H9 (cell line): ENCODE measurements at places on chromosomes 11 and 22.

DNA sequence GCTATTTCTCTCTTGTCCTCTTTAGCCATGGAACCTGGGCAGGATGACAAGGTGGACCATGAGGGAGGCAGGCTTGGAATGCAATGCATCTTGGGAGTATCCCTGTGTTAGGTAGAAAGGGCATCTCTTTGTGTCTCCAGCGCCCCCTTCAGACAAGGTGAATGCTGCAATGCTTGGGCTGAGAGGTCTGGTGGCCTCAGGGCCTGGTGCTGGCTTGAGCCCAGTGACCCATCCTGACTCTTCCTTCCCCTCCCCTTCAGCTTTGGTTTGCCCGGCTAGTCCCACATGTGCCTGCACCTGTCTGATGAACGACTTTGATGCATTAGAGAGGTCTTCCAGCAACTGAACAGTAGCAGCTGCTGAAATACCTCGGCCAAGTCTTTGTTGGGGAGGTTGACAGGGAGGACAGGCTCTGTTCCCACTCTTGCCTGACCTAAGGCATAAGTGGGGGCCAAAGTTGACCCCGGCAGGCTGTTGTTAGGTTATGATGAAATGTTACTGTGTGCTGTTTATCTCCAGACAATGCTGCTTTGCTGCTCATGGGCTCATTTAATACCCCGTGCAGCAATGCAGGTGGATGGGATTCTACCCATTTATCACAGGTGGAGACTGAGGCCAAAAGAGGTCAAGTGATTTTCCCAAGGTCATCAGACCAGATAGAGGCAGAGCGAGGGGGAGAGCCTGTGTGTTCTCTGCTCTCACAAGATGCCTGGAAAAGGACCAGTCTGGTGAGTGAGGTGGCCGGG is 22.5 kb downstream of the MYO18B start:
- peak; percentile 70 for DNase-seq

DNA sequence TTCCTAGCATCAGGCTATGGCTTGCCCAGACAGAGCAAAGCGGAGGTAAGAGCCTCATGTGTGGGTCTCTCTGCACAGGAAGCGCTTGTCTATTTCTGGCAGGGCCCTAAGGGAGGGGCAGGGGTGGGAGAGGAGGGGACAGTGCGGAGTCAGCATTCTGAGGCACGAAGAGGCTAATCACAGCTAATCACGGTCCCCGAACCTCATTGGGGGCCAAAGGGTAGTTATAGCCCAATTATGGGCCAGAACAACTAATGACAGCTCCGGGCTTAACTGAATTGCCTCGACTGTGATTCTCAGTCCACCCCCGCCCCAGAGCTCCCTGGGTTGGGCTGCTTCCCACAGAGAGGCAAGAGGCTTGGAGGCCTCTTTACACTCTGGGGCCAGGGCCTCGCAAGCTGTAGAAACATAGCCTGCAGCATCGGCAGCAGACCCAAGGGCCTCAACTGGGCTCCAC is 72.7 kb upstream of the PRDM11 start:
- no peak for DNase-seq

DNA sequence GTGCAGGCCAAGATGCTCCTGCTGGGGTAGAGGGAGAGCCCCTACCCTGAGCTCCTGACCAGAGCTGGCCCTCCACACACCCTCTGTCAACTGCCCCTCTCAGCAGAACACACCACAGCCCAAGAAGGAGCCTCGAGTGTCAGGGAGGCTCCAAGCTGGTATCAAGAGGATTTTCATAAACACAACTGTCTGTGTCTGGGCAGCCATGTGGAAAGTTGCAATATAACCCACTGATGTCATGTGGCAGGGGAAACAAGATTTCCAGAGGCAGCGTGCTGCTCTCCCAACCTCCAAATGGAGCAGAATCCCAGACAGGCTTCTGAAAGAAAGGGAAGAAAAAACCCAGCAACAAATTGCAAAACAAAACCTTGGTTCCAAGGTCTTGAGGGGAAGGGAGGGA is 569.9 kb downstream of the BUD13 start:
- no peak for DNase-seq

- DNase-seq: no peak
Measured at GRCh38 chr11:120652705-120653335, 141.3 kb downstream of the GRIK4 start.

- no peak for DNase-seq
Measured at GRCh38 chr11:6556139-6556949, 47.1 kb downstream of the RRP8 start.

DNA sequence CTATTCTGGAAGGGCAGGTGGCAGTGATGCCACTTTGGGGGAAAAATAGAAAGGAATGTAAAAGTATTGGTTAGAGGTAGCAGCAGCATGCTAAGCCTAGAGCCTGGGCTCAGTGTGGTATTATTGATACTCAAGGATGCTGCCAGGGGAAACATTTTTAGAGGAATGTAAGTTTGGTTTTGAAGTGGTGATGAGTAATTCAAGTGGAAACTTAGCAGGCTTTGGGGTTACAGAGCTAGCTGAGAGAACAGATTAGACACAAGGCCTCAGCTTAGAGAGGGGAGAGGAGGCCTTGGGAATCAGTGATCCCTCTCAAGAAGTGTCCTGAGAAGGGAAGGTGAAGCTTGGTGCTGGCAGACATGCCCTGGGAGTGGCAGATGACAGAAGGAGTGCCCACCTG is 32.9 kb upstream of the DDI1 start:
- no peak for DNase-seq

DNA sequence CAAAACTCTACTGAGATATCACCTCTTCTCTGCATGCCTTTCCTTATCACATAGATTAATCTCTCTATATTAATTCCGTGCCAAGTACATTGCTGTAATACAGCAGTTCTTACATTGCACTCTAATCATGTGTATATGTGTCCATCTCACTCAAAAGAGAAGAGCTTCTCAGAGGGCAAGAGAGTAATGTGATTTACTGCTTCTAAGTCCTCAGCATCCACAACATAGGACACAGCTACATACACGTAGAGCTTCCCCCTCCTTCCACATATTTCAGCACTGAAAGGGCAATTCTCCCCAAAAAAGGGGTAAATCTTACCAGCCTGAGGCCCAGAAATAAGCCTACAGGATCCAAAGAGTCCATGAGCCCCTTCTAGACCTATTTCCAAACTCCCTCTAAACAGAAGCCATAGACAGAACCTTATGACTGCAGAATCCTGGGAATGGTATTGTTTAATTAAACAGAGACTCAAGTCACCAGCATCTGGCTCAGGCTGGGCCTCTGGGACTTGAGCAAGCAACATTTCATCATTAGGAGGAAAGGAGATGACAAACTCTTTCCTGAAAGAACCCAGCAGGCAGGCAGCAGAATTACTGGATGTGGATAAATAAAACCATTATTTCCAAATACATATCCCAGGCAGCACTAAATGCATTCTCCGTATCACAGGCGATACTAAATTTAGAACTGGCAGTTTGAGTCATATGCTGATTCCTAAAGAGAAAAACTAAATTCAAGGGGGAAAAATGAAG is 87.2 kb downstream of the KCNC1 start:
- no peak for DNase-seq

- DNase-seq: no peak
Measured at GRCh38 chr22:39278040-39278439, 33.3 kb upstream of the PDGFB start.

GRCh38 chr11:103125462-103125861 is 16.2 kb downstream of the DYNC2H1 start:
- no peak for DNase-seq

DNA sequence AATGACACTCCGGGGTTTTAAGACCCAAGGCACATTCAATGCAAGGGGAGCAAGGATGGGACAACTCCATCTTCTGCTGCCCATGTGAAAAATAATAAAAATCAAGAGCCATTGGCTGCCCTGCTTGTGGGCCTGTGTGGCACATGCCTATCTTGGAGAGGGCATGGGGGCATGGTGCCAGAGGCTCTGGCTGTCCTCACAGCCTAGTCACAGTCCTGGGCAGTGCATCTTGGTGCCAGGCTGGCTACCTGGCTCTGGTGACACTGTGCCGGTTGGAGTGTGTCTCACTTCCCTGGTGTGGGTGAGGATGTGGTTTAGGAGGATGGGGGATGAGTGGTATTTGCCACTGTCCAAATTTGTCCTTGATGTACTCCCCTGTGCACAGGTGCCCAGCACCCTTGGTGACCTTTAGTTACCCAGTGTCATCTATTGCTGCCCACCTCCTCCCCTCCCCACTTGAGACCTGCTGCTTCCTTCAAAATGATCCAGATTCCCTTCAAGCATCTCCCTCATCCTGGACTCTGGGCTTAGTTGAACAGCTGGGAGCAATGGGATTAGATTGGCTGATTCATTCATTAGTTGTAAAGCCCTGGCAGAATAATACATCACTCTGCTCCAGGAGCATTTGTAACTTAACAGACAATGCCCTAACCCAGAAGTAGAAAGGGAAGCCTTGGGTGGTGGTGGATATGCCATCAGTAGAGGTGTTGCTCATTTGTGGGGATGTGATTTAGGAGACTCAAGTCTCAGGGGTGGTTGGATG is 4.6 kb downstream of the TMEM86A start:
- no peak for DNase-seq

- DNase-seq: no peak
Measured at GRCh38 chr11:122743949-122744348, 88.4 kb downstream of the UBASH3B start.

GRCh38 chr22:17638432-17639246 is at the start of gene BCL2L13:
BCL2L13 (plus strand) TSS chr22:17638757; CDS start chr22:17655712, 16,955 bp downstream.
- DNase-seq: peak; percentile 94

DNA sequence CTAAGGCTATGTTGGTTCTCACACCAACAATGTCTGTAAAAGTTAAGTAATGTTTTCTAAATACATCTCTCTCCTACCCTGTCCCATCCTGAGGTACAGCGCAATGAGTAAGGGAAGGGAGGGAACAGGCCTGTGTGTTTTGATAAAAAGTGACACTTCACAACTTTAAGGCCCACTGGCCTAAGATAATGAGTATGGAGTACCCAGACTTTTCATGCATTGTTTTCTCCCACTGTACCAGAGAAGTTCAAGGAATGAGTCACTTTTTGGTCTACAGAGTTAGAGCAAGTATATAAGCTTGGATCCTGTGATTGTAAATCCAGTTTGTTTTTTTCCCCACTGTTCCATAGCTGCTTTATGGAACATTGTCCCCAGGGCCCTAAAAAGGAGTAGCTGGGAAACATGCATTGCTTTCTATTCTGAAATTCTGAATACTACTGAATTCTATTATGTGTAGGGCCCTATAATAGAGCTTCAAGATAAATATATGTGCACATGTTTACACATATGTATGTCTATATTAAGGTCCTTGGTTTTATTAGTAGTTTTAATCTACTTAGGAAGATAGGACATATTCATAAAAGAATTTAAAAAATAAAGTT is 29.8 kb downstream of the KCNE3 start:
- no peak for DNase-seq

GRCh38 chr22:50303848-50304527 is 3.5 kb downstream of the PLXNB2 start:
- DNase-seq: peak; percentile 77

DNA sequence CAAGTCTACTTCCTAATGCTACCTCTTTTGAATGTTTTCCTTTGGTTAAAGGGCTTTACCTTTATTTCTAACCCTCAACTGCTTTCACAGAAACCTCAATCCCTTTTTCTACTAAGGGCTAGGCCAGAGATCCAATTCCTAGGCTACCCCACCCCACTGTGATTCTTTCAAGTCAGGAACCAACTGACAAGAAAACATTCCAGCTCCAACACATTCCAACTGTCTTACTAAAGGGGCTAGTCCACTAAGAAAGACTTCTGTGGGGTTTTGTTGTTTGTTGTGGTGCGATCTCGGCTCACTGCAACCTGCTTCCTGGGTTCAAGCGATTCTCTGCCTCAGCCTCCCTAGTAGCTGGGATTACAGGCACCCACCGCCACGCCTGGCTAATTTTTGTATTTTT is 151.3 kb downstream of the APOL5 start:
- DNase-seq: no peak

DNA sequence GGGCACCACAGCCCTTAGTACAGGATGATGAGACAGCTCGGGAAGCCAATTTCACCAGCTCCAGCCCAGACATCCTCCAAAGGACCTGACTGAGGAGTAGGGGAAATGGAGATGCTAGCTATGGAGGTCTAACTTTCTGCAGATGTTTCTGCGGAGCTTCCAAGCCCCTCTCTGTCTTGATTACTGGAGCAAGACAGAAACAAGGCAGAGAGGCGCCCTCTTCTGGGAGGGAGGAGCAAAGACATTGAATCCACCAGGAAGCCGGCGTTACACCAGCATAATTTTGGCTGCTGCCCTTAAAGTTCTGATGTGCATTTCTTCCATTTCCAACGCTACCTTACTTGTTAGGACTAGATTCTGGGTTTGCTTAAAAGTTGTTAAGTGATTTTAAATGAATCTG is 107.3 kb upstream of the HSD17B12 start:
- peak; percentile 69 for DNase-seq

DNA sequence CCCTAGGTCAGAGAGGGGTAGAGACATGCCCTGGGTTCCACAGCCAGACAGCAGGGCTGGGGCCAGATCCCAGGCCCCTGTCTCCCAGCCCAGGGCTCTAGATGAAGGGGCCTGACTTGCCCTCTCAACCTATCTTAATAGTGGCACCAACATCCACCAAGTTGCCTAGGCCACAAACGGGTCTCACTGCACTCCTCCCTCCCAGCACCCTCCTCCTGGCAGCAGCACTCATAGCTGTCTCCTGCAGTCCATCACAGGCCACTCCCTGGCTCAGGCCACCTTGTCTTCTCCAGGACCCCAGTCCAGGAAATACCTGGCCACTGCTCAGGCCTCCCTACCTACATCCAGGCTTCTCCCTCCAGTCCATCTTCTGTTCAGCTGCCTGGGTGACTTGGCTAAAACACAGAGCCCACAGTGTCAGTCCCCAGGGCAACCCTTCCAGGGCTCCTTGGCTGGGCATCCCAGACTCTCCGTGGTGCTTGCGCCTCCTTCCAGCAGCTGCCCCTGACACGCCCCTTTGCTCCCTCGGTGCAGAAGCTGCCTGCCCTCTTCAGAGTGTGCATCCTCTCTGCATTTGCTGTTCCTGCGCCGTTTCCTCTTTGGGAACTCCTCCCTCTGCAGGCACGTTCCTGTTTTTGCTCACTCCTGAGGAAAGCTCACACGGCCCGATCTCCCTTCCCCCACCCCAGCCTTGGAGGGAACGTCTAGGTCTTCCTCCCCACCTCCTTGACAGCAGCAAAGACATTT is 40.5 kb downstream of the LRRC32 start:
- DNase-seq: no peak

DNA sequence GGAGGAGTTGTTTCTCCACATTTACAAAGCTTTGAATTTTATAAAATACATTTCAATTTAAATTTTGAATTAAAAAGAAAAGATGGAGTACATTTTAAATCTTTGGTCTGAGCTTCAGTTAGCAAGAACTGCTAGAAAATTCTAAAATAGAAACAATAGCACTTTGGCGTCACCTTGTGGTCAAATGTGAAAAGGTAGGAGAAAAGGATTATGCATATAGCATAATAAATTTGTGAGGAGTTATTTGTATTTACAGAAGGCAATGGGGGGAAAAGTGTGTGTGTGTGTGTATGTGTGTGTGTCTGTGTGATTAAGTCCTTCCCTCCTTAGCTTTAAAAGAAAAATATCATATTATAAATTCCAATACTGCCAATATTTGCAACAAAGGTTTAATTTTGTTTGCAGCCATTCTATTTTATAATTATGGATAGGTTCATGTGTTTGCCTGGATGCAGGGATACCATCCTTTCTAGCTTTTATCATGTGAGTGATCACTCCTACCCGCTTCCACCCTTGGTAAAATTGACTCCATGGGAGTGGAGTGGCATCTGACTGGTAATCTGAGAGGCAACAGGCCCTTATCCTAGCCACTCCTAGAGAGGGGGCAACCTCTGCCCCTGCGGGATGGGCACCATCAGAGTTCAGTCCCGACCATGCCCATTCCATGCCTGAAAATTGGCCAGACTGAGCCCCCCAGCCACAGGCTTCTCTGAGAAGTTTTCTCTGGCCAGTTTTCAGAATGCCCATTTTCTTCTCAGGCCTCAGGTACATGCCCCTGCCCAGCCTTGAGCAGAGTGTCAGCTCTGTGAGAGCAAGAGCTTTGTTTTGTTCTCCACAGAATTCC is 13.6 kb upstream of the LGR4 start:
- no peak for DNase-seq
